KBM-7 (cell line): ENCODE measurements at places on chromosomes 6 and 20.

DNA sequence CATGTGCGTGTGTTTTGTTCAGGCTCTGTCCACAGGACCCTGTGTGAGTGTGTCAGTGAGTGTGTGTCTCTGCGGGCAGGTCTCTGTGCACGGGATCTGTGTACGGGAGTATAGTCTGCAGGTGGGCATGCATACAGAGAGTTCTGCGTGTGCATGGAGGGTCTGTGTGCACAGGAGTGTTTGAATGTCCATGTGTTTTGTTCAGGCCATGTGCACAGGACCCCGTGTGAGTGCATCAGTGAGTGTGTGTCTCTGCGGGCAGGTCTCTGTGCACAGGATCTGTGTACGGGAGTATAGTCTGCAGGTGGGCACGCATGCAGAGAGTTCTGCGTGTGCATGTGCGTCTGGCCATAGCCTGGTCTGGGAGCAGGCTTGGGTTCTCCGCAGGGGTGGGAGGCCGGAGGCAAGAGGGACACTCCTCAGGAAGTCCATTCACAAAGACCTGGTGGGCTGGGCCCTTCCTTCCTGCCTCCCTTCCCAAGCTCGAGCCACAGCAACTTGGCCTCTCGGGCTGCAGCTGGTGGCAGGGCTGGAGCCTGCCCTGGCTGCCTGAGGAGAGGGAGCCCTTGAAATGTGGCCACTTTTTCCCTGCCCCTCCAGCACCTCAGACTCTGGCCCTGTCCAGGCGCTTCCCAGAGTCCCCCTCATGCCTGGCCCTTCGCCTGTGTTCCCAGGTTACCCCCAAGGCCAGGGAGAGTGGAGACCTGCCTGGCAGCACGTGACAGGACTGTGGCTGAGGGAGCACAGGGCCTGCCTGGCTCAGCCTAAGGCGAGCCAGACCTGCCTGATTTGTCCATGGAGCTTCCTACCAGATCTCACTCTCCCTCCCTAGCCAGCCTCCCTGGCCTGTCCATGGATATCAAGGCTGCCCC lies 6.8 kb downstream of the HSPA12B start:
- no peak for DNase-seq

DNA sequence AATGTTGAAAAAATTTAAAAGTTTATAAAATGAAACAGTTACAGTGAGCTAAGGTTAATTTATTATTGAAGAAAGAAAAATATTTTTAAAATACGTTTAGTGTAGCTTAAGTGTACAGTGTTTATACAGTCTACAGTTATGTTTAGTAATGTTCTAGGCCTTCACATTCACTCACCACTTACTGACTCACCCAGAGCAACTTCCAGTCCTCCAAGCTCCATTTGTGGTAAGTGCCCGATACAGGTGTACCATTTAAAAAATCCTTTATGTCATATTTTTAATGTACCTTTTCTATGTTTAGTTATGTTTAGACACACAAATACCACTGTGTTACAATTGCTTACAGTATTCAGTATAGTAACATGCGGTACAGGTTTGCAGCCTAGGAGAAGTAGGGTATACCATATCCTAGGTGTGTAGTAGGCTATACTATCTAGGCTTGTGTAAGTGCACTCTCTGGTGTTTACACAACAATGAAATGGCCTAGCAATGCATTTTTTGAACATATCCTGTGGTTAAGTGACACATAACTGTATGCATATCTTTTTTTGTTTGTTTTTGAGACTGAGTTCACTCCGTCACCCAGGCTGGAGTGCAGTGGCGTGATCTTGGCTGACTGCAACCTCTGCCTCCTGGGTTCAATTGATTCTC lies 26.3 kb downstream of the FLRT3 start:
- DNase-seq = no peak

DNA sequence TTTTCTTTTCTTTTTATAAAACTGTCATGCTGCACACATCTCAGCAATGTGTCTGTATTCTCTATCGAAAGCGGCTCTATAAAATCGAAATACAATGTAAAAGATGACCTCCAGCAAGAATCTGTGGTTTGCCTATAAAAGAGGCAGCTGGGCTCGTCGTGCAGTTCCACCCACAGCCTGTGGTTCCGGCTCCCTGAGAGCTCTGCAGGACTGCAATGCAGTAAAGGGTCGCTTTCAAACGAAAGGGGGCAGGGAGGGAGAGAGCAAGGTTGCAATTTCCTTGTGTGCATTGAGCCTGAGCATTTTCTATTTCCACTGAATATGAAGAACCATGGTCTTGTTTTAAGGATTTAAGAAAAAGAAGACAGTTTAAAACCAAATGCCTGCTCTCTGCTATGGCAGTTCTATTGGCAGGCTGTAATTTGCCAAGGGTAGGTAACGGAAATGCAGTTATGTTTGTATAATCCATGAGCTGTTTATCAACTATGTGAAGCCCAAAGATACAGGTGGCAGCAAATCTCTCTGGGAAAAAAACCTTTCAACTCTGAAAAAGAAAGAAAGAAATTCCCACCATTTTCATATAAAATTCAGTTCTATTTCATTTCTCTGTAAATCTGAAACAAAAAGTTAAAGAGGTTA lies 236.5 kb downstream of the HACE1 start:
- peak; percentile 67 for DNase-seq

- no peak for DNase-seq
Observed at GRCh38 chr6:126608681-126609080, 268.8 kb downstream of the CENPW start.

DNA sequence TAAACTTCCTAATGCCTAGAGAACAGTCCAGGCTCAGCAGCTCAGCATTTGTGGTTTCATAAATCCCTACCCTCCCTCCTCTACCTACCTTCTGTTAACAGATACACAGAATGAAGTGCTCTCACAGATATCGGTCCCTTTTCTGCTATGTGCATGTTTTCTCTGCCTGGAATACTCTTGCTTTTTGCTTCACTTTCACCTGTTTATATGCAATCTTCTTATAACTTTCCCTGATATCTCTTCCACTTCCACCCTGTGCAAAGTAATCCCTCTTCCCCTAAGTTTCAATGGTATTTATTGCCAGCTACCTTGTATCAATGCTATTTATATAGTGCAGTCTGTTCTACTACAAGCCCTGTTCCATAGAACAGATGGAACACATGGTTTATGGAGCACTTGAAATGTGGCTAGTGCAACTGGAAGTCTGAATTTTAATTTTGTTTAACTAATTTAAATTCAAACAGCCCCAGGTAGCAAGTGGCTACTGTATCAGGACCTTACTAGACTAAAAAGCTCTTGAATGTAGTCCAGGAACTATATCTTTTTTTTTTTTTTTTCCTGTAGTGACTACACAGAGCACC lies 3.1 kb upstream of the TAB2 start:
- no peak for DNase-seq

GRCh38 chr20:37938181-37938750 lies 35.3 kb downstream of the VSTM2L start:
- DNase-seq = no peak

GRCh38 chr6:134550604-134551003 lies 232.7 kb upstream of the SGK1 start:
- no peak for DNase-seq

- peak; percentile 24 for DNase-seq
Observed at GRCh38 chr6:17392978-17393891, at the start of gene CAP2. TSS of gene CAP2 (plus strand) at chr6:17393595. CDS start at chr6:17421556, 27,961 bp downstream.

DNA sequence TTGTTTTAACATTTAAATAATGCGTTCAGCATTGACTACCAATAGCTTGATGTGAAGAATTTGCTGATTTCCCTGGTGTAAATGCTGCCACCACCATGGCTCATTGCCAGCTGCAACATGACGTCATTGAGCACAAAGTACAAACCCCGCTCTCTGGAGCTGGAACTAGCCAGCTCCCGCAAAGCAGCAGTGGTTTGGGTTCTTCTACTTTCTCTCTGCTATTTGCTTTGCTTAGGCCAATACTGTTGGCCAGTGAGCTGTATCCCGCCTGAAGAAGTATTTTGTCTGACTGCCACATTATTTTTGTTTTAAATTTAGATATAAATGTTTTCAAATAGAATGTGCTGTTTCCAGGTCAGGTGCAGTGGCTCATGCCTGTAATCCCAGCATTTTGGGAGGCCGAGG lies 47.4 kb upstream of the KIF13A start:
- DNase-seq = no peak

- no peak for DNase-seq
Observed at GRCh38 chr6:63560801-63561287, 11.4 kb upstream of the LOC128125822 start.

GRCh38 chr6:150681578-150682395 lies 82.1 kb downstream of the PLEKHG1 start:
- DNase-seq = no peak

GRCh38 chr6:23797041-23797440 lies 329.0 kb upstream of the NRSN1 start:
- DNase-seq = no peak

GRCh38 chr6:133644892-133645619 lies 243.9 kb upstream of the TCF21 start:
- DNase-seq = peak; percentile 1

- DNase-seq = no peak
Observed at GRCh38 chr6:45300736-45301135, 27.4 kb upstream of the RUNX2 start.

DNA sequence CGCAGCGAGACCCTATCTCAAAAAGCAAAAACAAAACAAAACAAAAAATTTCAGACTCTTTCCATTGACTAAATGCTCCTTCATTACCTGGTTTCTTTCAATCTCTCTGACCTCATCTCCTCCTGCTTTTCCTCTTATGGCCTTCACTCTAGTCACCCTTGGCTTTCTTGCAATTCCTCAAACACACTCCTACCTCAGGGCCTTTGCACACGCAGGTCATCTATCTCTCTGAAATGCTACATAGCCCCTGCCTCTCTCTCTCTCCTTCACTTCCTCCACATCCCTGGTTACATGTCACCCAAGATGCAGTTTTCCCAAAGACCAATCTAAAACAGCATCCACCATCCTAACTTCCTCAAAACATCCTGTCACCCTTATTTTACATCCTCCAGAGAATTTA lies 96.8 kb downstream of the PREX1 start:
- no peak for DNase-seq

DNA sequence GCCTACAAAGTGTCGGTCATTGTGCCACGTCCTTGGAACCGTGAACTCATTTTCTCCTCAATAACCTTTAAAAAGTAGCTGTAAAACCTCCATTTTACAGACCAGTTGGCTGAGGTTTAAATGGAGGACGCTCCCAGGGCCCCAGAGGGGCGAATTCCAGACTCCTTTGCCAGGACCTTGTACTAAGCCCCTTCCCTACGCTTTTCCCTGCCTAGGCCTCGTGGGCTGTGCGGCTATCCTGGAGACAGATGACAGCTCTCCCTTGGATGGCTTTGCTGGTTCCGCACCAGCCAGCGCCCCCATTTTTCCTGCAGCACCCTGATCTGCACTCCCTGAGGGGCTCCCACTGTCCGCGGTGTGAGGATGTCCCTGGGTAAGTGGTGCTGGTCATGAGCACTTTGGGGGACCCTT lies 12.1 kb upstream of the SNHG17 start:
- DNase-seq = no peak

DNA sequence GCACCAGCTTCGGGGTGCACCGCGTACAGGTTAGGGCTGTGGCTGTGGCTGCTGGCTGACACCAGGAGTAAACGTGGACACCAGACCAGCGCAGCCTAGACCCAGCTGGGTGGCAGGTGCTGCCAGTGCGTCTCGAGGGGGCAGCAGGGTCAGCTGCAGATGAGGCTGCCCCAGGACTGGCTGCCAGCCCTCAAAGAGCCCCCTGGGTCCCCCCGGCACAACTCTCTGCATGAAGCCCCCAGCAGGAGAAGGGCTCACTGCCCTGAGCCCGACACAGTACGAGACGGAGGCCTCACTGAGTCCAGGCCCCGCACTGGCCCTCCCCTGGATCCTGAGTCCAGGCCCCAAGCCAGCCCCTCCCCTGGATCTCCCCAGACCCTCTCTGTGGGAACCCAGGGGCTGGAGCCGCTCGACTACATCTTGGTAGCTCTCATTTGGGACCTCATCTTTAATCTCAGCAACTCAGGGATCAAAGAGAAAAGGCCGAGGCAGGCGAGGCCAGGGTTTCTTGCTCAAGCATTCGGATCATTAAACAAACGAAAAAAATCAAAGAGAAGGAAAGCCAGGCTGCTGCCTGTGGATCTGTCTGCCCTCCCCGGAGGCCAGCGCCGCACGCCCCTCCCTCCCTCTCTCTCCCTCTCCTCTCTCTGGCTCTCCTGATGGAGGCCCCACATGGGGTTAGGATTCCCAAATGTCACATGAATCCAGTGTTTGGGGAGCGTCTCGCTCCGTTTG lies 7.0 kb upstream of the NKAIN4 start:
- DNase-seq = no peak

GRCh38 chr6:85005494-85005893 lies 241.1 kb upstream of the TBX18 start:
- DNase-seq = no peak

DNA sequence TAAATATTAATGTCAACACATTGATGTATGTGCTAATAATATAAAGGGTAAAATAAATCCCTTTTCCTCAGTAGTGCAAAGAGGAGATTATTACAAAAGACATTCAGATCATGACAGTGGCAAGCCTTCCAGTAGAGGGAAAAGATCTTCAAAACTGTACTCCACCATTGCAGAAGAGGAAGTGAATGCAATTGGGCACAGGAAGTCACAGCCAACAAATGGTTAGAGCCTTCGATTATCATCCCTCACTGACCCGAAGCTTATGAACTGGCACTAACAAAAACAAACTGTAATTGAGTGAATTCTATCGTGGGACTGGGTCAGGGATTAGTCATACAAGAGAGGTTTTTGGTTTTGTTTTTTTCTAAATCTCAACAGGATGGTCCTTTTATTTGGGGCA lies 39.3 kb upstream of the SCGN start:
- DNase-seq = peak; percentile 31

DNA sequence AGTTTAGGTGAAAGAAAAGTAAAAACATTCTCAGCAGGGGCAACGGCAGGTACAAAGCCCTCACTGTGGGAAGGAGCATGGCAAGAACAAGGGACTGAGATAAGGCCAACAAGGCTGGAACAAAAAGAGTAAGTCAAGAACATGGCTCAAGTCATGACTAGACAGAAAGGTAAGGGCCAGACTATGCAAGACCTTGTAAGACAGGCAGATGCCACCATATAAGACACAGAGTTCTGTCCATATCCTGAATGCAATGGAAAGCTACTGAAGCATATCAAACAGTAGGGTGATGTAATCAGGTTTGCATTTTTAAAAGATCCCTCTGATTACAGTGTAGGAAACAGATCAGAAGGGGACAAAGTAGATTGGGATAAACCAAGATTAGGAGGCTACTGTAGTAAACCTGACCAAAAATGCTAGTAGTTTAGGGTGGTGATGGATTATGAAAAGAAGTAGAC lies 5.5 kb downstream of the REV3L start:
- peak; percentile 39 for DNase-seq

DNA sequence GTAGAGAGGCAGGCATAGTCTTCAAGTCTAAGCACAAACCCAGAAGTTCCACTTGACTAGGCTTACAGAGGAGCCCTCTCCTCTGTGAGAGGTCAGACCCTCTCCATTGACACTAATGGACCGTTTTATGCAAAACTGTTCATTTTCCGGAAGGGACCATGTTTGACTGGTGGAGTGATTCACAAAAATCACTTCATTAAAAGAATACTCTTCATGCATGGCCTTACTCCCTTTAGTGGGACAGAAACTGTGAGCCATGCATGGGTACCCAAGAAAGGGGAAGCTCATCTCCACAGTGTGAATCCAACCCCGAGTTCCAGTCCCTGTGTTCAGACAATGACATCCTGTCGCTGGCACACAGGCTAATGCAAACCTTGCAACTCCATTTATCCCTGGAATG lies 63.2 kb downstream of the OLIG3 start:
- DNase-seq = no peak

- DNase-seq = no peak
Observed at GRCh38 chr6:119821380-119821779, 471.8 kb upstream of the MAN1A1 start.

GRCh38 chr20:31721408-31722256 lies 1.0 kb downstream of the BCL2L1 start:
- no peak for DNase-seq

GRCh38 chr6:166415306-166415705 lies 32.6 kb upstream of the MPC1 start:
- DNase-seq = no peak
